ENCODE measurements at places on chromosomes 4 and X.
A peak's percentile ranks its signal among the peaks of the same experiment; 100 is the strongest.

GRCh38 chrX:71198066-71198465, 25.0 kb upstream of the GJB1 start:
- no peak for DNase-seq

GRCh38 chrX:153870288-153870690, 15.7 kb downstream of the L1CAM start:
- no peak for DNase-seq

DNA sequence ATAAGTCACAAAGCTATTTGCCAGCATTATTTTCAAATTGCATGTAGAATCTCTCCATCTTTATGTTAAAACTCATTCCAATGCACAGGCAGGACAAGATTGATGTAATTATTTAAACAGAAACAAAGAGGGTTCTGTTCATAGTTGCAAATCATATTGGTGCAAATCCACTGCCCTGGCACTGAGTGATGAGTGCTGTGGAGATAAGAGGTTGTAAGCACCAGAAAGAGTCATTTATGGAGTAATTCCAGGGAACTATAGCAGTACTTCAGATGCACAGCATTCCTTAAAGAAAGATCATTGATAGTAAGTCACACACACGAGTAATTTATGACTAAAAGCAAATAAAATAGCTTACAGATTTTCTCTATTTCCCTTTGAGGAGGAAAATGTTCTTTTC, 337.7 kb upstream of the CTSO start:
- no peak for DNase-seq

- DNase-seq, result no peak
Observed at GRCh38 chr4:41064953-41065352, 149.4 kb downstream of the APBB2 start.

DNA sequence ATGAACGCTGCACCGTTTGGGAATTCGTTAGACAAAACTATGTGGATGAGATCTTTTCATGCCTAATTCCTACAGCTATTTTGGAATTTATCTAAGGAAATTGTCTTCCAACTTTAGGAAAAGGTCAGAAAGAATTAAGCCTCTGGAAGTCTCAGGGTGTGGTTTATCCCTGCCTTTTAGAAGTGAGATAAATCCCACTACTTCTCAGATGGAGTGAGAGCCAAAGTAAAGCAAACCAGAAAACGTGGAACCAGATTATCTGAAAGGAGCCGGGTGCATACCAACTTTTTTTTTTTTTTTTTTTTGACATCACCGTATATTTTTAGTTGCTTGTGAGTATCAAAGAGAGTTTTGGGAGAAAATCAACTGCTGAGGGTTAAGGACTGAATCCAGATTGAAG, 79.6 kb downstream of the VCX2 start:
- no peak for DNase-seq

GRCh38 chrX:41956027-41956426, 32.7 kb upstream of the CASK start:
- DNase-seq, result no peak

DNA sequence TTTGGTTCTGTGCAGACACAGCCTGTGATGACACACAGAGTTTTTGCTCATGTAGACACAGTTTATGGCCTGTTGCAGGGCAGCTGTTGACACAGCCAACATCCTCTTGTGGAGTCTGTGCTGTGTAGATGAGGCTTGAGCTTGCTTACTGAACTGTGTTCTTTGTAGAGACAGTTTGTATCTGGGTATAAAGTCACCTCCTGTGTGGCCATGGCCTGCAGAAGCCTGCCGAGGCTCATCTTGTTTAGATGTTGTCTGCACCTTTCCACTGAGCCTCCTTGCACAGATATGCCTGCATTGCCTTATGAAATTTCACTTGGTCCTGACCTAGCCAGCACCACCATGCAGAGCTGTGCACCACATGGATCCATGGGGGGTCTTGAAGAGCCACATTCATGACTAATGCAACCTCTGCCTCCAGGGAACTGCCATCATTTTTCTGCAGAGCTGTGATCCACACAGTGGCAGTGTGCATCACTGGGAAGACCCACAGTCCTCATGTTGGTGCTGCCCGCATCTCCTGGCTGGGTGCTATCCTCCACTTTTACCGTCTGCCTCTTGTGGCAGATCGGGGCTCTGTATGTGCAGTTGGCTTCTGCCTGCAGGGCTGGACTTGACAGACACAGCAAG, 198.0 kb upstream of the MAMLD1 start:
- no peak for DNase-seq

GRCh38 chr4:47270201-47270888, 193.2 kb downstream of the COMMD8 start:
- DNase-seq, result no peak

GRCh38 chrX:18877469-18877868, 106.4 kb downstream of the PHKA2 start:
- DNase-seq, result no peak

DNA sequence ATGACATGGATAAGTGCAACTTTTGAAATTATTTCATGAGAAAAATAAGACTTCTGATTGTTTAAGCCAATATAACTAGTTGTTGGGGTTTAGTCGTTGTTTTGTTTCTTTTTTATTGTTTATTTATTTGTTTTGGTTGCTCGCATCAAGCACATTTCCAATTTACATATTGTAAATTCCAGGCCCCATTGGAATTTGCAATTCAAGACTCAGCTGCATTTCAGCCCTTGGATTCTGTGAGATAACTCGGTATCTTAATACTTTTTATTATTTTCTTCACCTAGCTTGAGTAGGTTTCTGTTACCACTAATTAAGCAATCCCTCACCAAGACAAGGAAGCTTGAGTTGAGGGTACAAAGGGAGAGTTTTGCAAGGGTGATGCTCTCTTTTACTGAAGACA, 318.3 kb upstream of the GATB start:
- DNase-seq, result no peak

DNA sequence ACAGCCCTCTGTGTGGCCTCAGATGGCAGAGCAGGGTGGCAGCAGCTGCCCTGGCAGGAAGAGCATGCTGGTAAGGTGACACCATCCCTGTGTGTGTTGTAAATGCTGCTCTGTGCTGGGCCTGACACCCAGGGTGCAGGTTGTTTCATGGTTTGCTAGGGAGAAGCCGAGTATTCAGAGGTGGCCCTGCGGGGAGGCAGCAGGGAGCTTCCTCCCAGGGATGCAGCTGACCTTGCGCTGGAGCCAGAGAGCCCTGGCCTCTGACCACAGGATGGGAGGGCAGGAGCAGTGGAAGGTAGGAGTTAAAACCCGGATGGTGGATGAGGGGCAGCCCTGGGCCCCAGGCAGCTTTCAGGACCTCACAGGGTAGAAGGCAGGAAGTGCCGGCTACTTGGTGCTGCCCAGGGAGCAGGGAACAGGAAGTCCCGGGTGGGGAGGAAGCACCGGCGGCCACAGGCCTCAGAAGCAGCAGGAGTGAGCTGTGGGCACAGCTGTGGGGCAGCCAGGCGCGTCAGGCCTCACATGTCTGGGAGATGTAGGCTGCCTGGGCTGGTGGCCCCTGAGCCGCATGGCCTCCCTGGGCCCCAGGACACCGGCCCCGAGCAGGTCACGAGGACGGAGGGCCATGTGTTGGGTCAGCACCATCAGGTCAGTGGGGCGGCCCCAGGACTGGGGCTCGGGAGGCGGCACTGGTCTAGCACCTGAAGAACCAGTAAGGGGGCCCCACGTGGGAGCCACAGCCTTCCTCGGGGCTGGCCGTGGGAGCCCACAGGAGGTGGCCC, 19.1 kb downstream of the SH3BP2 start:
- DNase-seq, result peak; percentile 38

DNA sequence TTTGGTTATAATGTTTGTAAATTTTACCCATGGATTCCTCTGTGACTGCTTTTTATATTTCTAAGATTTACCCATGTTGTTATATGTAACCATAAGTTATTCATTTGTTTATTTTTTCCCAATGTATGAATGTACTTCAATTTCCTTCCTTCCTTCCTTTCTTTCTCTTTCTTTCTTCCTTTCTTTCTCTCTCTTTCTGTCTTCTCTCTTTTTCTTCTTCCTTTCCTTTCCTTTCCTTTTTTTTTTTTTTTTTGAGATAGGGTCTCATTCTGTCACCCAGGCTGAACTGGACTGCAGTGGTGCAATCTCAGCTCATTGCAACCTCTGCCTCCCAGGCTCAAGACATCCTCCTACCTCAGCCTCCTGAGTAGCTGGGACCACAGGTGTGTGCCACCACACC, 55.6 kb downstream of the ALPK1 start:
- no peak for DNase-seq

DNA sequence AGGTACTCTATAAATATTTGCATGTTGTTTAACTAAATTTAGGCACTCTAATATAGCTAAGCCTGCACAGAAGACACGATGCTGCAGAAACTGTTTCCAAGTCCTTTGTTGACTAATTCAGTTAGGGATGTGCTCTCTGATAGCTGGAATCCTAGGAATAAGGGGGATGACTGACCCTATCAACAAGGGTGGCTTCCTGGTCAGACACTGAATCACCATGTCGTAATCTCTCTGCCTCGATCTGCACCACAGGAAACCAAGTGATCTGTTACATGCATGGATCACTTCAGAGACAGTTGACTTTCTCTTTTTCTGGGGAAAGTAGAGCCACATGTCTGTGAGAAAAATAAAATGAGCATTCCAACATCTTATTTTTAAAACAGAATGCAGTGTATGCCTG, 169.1 kb downstream of the GUCY2F start:
- DNase-seq, result no peak

- no peak for DNase-seq
Observed at GRCh38 chr4:138344054-138344453, 101.9 kb upstream of the SLC7A11 start.

GRCh38 chr4:27046851-27047250, 186.2 kb downstream of the STIM2 start:
- DNase-seq, result no peak

DNA sequence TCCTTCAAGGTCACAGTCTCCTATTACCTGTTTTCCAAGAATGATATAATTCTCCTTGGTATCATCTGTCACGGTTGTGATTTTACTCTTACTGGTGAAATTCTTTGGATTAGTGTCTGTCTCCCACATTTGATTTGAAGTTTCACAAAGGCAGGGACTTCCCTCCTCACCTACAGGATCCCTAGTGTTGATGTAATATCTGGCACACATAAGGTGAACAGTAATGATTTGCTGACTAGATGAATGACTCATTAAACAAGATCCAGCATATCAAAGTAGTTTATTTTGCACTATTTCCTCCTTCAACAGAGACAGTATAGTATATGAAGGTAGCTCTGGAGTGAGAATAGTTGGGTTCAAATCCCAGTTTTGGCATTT, 135.3 kb upstream of the IL1RAPL2 start:
- no peak for DNase-seq

GRCh38 chr4:124753941-124754581, 41.5 kb upstream of the ANKRD50 start:
- no peak for DNase-seq

DNA sequence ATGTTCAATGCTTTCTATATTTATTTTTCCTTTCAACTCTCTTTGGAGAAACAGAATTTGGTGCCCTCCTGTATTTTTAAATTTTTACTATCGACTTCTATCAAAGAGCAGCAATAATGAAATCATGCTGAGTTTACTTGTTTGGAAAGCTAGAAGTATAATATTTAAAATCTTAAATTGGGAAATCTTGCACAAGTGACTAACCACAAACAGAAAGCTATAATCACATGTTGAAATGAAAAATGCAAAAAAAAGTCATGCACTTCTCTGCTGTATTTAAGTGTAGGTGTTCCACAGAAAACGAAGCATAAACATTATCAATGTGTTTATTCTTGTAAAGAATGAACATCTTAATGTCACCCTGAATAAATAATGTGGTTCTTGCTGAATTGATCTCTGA, 306.1 kb downstream of the PCDH18 start:
- no peak for DNase-seq

- DNase-seq, result no peak
Observed at GRCh38 chr4:81142744-81143143, 72.3 kb downstream of the PRKG2 start.

DNA sequence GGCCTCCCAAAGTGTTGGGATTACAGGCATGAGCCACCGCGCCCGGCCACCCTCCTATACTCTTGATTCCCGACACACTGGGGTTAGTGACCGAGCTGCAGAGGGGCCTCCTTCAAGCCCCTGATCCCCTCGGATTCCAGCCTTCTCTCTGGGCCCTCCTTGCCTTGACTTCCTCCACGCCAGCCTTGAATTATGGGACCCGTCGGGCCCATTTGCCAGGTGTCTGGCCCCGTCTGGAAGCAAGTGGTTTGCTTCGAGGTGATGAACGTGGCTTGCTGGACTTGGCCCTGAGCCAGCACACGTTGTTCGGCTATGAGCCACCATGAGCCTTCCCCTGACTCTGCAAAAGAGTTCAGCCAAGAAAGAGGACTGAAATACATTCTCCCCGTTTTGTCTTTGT, 37.4 kb upstream of the GRPEL1 start:
- no peak for DNase-seq

- no peak for DNase-seq
Observed at GRCh38 chr4:179372746-179373145, 1930.5 kb upstream of the AGA start.

- no peak for DNase-seq
Observed at GRCh38 chr4:147582386-147583060, 34.7 kb upstream of the TMEM184C start.

DNA sequence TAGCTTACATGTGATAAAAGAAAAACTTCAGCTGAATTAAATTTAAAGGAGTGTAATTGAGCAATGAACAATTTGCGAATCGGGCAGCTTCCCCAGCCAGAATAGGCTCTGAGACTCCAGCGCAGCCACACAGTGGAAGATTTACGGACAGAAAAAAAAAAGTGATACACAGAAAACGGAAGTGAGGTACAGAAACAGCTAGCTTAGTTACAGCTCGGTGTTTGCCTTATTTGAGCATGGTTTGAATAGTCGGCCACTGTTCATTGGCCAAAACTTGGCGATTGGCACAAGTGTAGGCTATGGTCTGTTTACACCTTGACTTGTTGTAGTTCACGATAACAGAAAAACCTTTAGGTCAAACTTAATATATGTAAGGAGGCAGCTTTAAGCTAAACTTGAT, 16.7 kb upstream of the SUPT20HL1 start:
- no peak for DNase-seq

DNA sequence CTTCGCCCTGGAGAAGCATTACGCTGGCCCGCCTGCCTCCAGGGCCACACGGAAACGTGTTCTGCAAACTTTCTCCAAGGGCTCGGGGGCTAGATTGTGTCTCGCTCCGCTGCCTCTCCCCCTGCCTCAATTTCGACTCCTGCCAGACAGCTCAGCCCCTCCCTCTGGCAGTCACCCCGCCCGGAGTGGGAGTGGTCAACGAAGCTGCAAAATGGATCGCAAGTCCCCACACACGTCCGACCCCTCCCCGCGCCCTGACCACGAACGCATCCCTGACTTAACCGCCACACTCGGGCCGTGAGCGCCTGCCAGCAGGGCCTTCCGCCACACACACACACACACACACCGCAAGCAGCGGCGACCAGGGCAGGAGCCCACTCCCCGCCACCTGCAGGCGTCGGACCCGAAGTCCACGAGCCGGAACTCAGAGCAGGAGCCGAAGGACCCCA, 47.0 kb upstream of the NKAP start:
- DNase-seq, result no peak

DNA sequence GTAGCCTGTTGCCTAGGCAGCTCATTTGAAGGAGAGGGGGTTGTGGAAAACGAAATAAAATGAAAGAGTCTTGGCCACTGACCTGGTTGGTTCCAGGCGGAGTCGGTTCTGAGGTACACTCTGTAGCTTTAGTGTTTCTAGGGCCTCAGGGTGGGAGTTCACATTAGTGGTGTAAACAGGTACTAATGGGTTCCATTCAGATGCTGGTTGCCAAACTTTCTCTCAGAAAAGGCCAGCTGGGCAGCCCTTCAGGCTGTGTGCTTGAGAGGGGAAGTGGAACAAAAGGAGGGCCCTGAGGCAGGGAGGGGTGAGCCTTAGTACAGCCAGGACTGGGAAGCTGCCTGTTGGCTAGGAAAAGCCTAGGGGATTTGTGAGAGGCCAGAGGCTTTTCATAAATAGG, 24.8 kb downstream of the NHSL2 start:
- DNase-seq, result no peak

- DNase-seq, result no peak
Observed at GRCh38 chr4:6582889-6583490, 8.0 kb downstream of the MAN2B2 start.

Measured in activated CD4-positive, alpha-beta T cell treated with anti-CD3 and anti-CD28 coated beads for 4 hours (primary cell).